ENCODE measurements at places on chromosomes 2 and 18. TPM values are rescaled to one million over a fixed set of nuclear protein-coding genes. Genes with fewer than 3 reads are reported as not detected.

- DNase-seq: no peak
Observed at GRCh38 chr2:96510931-96511595, 5.9 kb upstream of the NEURL3 start.

Gene TMEM198
- 6.1 TPM for total RNA-seq

Gene MEP1B
- not detected for total RNA-seq

GRCh38 chr2:201939453-201939941 lies 94.2 kb upstream of the FZD7 start:
- DNase-seq: no peak

DNA sequence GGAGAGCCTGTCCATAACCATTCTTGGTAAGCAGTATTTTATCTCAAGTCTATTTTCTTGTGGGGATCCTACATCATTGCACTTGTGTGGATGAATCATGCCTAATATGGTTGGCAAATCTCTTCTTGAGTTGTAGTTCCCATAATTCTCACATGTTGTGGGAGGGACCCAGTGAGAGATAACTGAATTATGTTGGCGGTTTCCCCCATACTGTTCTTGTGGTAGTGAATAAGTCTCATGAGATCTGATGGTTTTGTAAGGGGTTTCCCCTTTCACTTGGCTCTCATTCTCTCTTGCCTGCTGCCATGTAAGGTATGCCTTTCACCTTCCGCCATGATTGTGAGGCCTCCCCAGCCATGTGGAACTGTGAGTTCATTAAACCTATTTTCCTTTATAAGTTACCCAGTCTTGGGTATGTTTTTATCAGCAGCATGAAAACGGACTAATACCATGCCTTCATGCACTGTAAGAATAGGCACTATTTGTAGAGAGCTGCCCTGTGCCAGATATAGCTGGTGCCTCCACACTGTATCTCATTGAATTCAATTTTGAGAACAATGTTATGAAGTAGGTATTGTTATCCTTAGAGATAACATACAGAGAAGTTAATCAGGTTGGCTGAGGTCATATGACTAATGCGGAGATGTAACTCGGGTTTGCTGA lies 148.3 kb downstream of the PLCL1 start:
- no peak for DNase-seq

DNA sequence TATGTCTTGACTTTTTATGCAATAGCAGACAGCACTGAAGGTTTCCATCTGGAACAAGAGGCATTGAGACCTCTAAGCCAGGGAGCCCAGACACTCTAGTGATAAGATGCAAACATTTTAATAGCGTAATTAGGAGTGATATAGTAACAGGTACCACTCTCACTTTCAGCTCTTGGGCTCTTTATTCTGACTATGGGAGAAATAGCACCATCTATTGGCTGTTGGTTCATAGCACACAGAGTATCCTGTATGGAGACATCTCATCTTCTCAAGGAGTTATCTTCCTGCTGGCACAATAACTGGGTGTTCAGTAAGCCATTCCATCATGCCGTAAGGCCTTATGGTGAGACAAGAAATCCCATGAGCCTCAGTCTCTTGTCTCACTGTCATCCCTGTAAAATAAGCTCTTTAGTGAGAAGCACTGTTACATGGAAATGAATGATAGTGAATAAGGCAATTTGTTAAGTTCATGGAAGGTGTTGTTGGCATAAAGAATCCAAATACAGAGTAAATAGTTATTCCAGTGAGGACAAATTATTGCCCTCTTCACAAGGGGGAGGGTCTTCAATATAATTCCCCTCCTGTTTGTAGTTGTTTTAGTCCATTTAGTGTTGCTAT lies 48.3 kb downstream of the THUMPD2 start:
- DNase-seq: no peak

Gene TEX44
- not detected for total RNA-seq

- DNase-seq: peak; percentile 80
Observed at GRCh38 chr2:240997856-240998705, at the start of gene SNED1. Gene SNED1 (plus strand): TSS chr2:240998618. CDS start chr2:240998838, 220 bp downstream.

DNA sequence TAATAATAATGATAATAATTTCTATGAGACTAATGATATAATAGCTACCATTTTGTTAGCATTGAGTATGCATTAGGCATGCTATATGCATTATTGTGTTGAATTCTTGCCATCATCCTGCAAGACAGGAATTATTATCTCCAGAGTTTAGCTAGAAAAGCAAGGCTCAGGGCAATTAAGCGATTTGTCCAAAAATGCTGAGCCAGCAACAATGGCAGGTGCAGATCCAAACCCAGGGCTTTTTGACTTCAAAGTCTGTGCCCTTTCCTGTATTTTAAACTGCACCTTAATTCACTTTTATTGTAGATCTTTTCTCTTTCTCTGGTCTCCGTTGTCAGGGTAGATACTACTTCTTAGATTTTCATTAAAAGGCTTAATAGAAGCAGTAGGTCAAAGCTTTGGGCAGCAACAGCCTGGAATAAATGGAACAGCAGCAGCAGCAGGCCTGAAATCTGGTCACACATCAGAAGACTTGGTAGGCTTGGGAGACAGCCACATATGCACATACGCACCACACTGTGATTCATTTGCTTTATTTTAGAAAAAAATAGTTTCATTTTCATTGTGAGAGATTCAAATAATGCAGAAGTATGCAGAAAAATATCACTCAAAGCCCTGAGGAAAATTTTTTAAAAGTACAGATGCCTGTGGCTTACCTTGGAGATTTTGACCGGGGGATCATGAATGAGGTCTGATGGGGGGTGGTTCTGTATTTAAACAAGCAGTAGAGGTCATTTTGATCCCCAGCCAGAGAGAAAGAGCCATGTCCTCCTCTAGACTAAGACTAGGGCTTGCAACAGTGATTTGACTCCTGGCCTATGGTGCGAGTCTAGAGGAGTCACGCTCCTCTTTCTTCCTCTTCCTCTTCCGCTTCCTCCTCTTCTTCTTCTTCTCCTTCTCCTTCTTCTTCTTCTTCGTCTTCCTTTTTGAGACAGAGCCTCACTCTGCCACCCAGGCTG lies 455.7 kb downstream of the TSN start:
- DNase-seq: no peak

Gene LYPD6B
- 0.36 TPM for total RNA-seq

Gene GCKR
- not detected for total RNA-seq

Gene EGR4
- not detected for total RNA-seq

DNA sequence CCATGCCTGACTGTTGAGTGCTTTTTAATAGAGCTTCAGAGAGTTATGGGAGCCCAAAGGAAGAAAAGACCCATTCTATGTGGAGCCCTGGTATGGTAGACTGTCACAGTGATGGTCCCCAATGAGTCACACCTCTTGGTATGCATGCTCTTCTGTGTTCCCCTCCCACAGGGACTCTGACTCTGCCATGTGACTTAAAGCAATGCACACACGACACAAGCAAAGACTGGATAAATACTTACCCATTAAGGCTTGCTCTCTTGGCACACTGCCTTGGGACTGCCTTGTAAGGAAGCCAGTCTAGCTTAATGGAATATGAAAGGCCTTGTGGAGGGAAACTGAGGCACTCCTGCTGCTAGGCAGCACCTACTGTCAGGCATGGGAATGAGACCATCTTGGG lies 16.7 kb upstream of the DTNB start:
- DNase-seq: no peak

DNA sequence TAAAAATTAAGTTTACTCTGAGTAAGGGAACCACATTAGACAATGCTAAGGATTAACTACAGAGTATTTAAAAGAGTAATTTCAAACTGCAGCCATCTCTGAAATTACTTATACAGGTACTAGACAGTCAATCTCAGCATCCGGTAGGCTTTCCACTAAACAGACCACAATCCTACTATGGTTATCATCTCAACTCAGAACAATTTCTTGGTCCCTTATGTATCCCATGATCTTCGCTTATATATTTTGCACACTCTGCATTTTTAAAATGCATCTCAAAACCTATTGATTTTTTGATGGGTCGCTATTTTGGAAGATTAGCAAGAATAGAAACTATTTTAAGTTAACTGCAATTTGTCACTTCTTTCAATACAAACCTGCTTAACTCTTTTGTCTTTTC lies 1.4 kb downstream of the PPP4R1 start:
- DNase-seq: no peak

DNA sequence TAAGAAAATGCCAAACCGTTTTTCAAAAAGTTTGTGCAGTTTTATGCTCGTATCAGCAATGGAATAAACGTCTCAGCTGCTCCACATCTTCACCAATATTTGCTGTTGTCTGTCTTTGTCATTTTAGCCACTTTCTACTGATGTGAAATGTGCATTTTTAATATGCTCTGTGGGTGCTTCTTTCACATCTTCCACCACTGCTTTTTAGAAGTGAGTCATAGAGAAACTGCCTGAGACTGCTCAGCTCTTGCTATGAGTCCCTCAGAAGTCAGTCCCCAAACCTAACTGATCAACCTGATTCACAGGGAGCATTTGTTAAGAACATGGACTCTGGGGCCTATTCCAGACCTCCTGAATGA lies 41.0 kb upstream of the EPC2 start:
- no peak for DNase-seq

GRCh38 chr18:13551305-13551603 lies 175.1 kb downstream of the FAM210A start:
- peak; percentile 40 for DNase-seq

DNA sequence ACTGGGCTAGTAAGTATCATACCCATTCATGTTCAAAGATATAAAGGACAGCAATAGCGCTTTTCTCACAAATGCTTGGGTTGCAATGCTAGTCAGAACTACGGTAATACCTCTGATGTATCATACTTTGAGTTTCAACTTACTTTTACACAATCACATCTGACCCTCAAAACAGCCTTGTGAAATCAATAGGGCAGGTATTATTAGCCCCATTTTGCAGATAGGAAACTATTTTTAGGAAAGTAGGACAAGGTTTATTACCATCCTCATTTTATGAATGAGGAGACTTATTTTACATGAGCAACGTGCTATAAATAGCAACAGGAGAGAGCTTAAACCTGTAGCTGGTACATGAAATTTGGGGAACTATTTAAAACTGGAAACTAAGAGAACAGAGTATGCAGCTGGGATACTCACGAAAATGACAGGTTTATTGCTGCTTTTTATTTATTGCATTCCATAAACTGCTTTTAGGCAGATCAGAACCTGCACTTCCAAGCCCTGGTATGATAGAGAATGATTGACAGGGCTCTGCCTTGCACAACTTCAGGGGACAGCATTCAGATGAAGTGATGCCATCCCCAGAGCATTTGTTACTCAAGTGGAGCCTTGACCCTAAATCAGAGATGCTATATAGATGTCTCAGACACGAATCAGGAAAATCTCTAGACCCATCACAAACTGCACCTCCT lies 42.4 kb upstream of the PPM1B start:
- no peak for DNase-seq

- no peak for DNase-seq
Observed at GRCh38 chr18:2948038-2948437, 64.9 kb downstream of the LPIN2 start.

- DNase-seq: peak; percentile 68
Observed at GRCh38 chr18:49026501-49027373, 76.0 kb upstream of the SMAD7 start.

Gene REG3G
- total RNA-seq: not detected

- peak; percentile 26 for DNase-seq
Observed at GRCh38 chr2:9578467-9579235, 23.0 kb upstream of the ADAM17 start.

DNA sequence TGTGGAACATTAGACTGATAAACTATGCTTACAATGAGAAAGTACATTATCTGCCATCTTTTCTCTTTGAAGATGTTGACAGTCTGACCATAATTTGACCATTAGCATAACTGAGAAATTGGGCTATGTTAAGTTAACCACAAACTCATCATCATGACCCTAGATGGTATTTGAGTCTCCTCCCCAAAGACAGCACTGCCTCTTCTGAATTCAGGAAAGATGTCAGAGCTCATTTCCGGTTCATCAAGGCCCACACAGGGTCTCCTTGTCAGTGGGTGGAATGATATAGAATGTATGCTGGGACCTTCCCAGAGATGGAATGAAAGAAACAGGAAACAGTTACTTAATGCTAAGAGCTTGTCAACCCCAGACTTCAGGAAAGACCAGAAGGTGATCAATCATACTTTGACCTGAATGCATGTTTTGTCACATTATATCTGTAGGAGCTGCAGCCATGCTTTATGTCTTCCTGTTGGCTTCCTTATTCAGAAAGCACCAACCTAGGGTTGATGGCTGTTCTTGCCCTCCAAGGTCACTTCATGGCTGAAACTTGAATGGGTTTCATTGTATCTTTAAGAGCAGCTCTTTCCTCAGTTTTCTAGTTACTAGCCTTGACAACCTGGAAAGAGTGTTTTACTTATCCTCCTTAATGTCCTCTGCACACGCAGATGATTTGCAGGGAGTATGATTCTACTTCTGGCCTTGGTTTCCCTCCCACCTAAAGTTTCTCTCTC lies 99.1 kb upstream of the NEUROD1 start:
- no peak for DNase-seq

- DNase-seq: no peak
Observed at GRCh38 chr2:111238296-111238695, 117.6 kb downstream of the BCL2L11 start.

GRCh38 chr18:27922780-27923179 lies 254.2 kb downstream of the CDH2 start:
- DNase-seq: no peak

GRCh38 chr2:235854276-235854675 lies 313.9 kb downstream of the GBX2 start:
- no peak for DNase-seq

GRCh38 chr2:180562378-180562777 lies 418.0 kb upstream of the UBE2E3 start:
- no peak for DNase-seq

DNA sequence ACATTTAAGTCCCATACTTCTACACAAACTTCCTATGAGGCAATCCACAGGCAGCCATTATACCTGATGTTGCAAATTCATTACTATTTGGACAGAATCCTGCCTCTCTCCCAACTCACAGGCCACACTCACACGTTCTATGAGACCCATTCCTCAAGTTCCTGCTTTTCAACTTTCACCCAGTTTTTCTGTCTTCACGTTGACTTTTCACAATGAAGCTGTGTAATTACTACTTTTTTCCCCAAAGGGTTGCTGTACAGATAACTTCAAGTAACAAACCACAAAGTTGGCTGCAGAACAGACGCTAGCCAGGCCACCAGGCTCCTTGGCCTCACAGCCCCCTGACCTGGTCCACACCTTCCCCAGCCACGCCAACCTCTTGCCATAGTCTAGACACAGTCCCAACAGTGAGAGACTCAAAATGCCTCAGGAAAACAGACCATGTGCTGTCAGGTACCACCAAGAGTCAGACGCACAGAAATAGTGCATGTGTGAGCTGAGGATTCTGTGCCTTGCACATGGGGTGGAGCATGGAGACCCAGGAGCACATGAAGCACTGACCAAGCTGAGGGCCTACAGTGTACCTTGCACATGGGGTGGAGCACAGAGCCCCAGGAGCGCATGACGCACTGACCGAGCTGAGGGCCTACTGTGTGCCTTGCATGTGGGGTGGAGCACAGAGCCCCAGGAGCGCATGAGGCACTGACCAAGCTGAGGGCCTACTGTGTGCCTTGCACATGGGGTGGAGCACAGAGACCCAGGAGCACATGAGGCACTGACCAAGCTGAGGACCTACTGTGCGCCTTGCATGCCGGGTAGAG lies 61.0 kb downstream of the EIPR1 start:
- peak; percentile 52 for DNase-seq

All from chondrocyte (in vitro differentiated cells).